ENCODE measurements at places on chromosomes 12 and 14.

DNA sequence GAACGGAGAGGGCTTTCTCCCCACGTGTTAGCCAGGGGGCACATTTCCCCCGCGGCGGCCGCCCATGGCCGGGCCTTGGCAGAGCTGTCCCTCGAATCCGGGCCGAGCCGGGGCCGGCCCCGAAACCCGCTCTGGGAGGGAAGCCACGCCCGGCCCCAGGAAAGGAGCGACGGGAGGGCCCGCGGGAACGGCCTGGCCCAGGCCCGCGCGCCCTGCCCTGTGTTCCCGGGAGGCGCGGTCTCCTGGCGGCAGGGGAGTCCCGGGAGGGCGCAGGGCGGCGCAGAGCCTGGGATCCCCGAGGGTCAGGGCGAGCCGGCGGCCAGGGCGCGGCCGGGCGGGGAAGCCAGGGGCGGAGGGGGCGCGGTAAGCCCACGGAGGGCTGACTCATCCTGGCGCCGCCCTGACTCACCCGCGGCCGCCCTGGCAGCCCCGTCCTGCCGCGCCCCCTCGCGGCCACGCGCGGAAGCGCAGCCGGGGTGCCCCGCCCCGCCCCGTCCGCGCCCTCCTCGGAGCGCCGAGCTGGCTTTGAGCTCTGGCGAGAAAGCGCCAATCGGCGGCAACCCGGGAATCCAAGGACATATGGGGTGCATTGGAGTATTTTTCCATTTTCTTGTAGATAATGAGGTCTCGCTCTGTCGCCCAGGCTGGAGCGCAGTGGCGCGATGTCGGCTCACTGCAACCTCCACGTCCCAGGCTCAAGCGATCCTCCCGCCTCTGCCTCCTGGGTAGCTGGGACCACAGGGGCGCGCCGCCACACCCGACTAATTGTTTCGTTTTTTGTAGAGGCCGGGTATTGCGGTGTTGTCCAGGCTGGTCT lies 31.8 kb upstream of the PLEKHG6 start:
- DNase-seq = peak; percentile 91

GRCh38 chr14:34741840-34742239 lies 27.4 kb upstream of the CFL2 start:
- no peak for DNase-seq

DNA sequence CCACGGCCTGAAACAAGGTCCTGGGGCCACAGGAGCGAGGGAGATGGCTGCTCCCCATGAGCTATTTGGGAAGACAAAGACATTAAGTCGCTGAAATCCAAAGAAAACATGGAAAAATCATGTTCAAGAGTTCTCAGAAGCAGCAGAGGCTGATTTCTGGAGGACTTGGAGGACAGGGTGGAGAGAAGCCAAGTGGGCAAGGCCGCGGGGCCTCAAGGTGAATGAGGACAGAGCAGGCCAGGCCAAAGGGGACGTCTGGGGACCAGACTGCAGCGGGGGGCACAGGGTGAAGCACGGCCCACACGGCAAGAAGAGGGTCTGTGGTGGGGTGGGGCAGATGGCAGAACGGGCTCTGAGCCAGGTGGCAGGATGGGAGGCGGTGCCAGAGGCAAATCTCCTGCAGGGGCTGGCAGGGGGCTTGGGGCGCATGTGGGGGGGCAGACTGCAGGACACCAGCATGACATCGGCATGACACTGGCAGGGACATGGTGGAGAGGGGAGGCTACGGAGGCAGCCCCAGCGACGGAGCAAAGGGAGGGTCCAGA lies 48.9 kb downstream of the RNF34 start:
- no peak for DNase-seq

- no peak for DNase-seq
These were observed 6.3 kb downstream of the TBPL2 start for GRCh38 chr14:55433880-55434804.

DNA sequence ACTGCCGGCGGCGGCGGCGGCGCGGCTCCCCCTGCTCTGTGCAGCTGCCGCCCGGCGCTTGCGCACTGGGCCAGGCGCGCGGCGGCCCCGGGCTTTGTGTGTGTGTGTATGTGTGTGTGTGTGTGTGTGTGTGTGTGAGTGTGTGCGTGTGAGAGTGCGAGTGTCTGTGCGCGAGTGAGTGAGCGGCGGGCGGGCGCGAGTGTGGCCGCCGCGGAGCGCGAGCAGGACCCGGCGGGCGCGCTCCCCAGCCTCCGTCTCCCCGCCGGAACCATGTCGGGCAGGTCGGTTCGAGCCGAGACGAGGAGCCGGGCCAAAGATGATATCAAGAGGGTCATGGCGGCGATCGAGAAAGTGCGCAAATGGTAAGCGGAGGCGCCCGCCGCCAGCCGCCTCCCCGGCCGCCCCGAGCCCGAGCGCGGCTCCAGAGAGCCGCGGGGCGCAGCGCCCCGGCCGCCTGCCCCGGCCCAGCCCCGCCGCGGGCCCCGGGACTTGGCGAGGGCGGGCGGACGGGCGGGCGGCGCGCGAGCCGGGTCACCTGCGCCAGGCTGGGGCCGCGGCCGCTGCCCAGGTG lies at the start of gene BCL7A:
Gene BCL7A (plus strand): TSS at position 63 of the 571 bp plus-strand sequence. CDS start 208 bp downstream, at position 271.
- peak; percentile 81 for DNase-seq

GRCh38 chr14:101186544-101186943 lies 283.0 kb upstream of the RTL1 start:
- DNase-seq = no peak

DNA sequence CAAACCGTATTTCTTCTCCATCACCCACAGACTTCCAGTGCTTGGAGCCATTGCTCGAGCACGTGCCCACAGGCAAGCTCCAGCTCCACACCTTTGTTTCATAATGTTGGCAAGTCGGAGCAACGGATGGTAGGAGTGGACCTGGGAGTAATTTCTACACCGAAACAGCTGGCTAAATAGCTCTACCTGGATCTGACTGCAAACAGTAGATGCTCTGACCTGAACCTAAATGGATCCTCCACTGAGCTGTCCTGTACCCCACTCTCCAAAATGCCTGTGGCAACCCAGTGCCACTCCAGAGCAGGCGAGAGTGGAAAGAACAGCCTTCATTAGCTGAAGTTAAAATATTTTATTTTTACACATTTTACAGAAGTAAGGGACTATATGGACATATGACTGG lies 108.7 kb downstream of the BMP4 start:
- DNase-seq = no peak

DNA sequence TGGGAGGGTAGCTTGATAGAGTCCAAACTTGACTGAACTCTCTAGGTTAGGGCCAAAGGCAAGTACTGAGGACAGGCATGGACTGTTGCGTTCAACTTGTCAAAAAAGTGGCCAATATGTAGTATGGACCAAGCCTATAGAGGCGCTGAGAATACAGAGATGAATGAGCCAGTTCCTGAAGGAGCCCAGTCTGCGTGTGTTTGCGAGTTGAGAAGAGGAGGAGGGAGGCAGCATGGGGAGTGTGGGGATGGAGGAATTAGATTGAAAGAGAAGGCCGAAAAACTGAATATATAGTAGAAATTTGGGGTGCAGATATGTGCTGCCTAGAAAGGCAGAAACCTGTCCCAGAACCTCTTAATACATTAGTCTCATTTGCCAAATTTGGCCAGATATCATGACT lies 412.4 kb downstream of the PCNX1 start:
- DNase-seq = no peak

- DNase-seq = no peak
These were observed 1500.2 kb upstream of the FLRT2 start for GRCh38 chr14:84029720-84030119.

DNA sequence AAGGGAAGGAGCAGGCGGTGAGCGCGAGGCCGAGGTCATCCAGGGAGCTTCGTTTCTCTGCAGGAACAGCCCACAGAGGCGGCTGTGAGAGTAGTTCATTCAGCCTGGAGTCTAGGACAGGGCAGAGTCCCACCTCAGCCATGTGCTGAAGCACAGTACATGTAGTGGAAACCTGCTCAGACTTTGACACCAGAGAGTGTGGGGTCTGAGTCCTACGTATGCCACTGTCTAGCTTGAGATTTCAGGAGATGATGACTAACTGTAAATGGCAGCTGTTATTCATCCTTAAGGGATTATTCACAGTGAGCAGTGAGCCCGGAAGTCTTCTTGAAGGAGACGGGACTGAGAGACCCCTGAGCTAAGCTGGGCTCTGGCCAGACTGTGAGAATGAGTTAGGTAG lies 938 bp upstream of the SLC6A13 start:
- DNase-seq = no peak

GRCh38 chr14:25400607-25401206 lies 350.8 kb upstream of the STXBP6 start:
- peak; percentile 37 for DNase-seq

DNA sequence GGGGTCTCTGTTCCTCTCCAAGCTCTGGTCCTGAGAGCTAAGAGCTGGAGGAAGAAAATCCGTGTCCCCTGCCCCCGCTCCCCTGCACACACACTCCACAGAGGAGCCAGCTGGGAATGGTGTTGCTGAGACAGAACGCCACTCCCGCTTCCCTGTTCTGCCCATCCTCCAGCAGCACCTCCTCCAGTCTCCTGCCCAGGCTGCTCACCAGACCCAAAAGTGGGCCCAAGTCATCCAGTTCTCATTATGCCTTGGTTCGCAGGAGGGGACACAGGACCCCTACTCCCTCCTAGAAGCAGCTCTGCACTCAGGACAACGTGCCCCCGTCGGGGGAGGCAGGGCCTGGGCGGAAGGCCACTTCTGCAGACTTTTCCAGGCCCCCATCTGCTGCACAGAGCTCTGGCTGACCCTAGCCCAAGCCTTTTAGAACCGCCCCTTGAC lies 830 bp upstream of the TRMT61A start:
- no peak for DNase-seq

DNA sequence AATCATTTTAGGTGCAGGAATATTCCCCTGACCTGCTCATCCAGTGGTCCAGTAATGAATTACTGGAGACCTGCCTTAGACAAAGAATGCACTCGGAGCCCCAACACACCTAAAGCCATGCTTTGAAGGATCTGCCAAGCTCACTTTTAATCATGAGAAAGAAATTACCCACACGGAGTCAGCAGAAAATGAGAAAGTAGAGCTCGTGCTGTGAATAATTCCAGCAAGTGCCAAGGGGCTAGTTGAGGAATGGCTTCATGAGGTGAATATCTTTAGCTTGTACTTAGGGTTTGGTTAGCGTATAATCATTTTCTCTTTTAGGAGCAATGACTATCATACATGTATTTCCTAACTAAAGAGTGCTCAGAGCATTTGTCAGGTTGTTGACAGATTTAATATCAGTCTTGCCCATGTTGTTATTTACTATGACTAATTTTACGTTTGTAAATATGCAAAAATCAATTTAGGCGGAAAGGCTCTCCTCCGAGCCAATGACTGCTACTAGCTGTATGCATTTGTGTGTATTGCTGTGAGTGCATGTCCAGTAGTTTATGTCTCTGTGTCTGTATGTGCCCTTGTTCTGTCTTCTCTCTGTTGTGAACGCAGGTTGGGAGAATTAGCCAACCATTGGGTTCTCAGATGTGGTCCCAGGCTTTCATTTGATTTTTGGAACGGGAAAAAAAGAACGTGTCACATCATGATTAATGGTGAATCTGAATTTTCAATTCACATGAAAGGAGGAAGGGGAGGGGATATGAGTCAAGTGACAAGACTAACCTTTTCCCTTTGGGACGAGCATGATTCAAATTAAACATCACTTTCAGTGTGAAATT lies 98.4 kb downstream of the RMST start:
- DNase-seq = no peak

DNA sequence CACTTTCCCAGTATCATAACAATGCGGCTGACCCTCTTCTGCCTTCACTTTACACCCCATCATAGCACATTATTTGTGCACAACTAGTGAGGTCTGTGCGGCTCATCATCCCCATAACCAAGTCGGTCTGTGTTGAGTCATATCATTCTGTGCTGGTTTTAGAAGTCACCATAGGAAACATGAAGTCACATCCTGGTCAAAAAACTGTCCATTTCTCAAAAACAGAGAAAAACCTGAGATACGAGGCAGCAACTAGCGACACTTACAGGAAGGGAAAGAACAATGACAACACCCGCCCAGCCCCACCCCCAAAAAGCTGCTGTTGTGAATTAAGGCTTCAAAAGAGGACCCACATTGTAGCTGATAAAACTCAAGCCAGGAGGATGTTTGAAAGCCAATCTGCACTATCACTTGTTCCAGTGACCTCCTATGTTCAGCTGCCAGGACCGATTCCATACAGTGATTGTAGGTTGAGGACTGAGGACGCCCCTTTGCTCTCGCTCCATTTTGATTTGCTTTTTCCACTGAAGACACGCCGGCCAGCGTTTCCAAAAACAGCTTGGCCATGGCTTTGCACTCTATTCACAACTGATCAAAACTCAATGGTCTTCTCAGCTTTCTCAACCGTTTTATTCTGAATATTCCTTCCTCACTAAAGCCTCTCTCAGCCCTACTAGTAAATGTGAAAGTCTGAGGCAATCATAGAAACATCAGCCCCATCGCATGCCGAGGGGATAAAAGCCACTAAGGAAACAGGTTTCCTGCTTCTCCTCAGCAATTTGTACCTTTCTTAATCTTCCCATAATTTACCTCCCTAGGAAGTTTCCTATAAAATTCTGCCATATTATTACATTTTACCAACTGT lies 87.5 kb downstream of the DUSP16 start:
- peak; percentile 11 for DNase-seq

DNA sequence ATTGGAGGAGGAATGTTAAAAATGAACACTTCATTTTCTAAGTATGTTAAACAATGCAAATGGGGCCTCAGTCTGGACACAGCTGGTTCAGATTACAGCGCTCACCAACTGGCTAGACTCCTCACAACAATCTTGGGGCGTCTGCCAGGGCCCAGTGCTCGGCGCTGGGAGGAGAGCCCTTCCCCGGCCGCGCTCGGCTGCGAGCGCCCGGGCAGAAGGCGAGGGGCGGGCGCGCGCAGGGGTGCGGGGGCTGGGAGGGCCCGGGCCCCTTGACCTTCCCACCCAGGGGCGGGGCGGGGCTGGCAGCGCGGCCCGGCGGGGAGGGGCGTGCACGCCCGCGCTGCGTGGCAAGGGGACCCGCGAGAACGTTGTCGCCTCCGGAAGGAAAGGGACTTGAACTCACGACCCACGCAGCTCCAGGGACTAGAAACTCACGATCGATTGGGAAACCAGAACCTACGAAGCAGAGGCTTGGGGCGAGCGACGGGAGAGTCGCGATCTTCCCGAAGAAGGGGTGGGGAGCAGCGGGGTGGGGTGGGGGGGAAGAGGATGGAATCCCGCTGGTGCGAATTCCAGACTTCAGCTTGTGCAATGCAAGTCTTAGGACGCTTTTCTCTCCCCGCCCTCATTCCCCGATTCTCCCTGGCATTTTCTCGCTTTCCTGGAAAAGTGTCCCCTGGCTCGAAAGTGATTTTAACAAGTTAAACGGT lies at the start of gene FBLN5:
Gene FBLN5 (minus strand): TSS at position 220 of the 710 bp plus-strand sequence. CDS start 465 bp downstream, outside the sequence.
- DNase-seq = peak; percentile 87
